Epithelial cell of proximal tubule (primary cell): ENCODE measurements at places on chromosomes 16 and 17. TPM values are rescaled to one million over a fixed set of nuclear protein-coding genes. Genes with fewer than 3 reads are reported as not detected.

The CRISPLD2 gene
- total RNA-seq, result 5.8 and 13.7 TPM in 2 replicates

GRCh38 chr16:12532871-12533610 is 270.6 kb downstream of the CPPED1 start:
- no peak for DNase-seq

GRCh38 chr17:855569-855968 is 73.4 kb downstream of the MRM3 start:
- no peak for DNase-seq

DNA sequence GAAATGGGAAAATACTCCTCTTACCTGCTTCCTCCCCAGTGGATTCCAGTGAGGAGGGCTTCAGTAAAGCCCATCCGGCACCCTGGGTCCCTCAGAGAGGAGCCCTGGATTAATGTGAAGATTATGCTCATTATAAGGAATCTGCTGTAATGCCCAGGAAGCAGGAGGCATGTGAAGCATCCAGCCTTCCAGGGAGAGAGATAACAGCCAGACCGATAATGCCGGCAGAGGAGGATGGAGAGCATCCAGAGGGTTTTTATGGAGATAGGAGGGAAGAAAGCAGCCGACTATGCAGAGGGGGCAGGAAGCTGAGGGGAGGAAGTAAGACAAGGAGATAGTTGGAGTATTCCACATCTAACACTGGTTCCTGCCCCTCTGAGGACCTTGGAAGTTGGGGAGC is 53.7 kb upstream of the TMEM132E start:
- DNase-seq, result no peak

GRCh38 chr17:78276098-78276887 is 44.9 kb downstream of the TMEM235 start:
- DNase-seq, result no peak

DNA sequence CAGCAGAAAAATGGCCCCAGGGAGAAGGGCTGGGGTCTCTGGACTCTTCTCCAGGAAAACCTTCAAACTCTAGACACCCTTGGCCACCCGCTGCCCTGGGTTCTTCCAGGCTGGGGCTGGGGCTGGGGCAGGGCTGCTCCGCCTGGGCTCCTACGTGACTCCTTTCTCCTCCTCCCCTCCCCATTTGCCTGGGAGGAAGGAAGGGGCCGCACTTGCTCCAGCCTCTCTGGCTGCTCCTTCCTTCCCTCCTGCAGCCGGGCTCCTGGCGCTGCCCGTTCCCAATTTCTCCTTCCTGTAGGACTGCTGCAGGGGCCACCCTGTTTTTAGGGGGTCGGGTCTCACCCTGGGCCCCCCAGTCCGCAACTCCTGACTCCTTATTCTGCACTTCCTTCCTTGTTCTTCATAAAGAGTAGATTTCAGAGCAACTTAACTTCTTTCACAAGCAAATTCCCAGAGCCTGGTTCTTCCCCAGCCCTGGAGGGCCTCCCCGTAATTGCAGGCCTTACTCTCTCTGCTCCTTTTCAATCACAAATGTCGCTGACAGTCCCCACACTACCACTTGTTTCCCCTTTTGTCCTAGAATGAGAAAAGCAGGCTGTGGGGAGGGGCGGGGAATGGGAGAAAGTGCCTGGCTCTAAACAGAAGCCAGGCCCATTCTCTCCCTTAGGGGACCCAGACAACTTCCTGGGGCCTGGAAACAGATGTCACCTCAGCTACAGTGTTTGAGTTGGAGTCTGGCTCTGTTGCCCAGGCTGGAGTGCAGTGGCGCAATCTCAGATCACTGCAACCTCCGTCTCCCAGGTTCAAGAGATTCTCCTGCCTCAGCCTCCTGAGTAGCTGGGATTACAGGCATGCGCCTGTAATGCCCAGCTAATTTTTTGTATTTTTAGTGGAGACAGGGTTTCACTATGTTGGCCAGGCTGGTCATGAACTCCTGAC is 137.8 kb downstream of the ENGASE start:
- no peak for DNase-seq

GRCh38 chr16:77960766-77961165 is 61.6 kb upstream of the CLEC3A start:
- no peak for DNase-seq

The GPR179 gene
- not detected in 2 replicates for total RNA-seq

The CCL7 gene
- total RNA-seq, result 0.17 TPM in 1 of 2 replicates, not detected in the other

DNA sequence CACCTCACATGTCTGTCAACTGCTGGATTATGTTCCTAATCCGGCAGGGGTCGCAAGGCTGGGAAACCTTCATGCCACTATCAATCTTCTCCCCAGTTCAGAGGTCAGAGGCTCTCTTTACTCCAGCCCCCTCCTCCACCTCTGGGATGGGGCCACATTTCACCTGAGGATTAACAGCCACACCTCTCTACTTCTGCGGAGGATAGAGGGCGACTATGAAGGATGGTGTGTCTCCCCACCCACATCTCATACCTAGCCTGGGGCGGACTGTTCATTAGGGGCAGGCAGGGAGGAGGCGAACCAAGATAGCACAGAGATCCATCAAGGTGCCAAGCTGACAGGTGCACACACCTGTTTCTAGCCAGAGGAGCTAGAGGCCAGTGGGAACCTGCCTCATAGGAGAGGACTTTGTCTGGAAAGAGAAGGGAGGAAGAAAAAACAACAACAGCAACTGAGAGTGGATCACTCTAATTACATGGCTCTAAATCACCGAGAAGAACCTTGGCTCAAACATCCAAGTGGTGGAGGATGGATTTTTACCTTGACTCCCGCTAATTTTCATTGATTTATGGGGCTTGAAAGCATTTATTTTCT is 41.9 kb upstream of the SKAP1 start:
- DNase-seq, result no peak

DNA sequence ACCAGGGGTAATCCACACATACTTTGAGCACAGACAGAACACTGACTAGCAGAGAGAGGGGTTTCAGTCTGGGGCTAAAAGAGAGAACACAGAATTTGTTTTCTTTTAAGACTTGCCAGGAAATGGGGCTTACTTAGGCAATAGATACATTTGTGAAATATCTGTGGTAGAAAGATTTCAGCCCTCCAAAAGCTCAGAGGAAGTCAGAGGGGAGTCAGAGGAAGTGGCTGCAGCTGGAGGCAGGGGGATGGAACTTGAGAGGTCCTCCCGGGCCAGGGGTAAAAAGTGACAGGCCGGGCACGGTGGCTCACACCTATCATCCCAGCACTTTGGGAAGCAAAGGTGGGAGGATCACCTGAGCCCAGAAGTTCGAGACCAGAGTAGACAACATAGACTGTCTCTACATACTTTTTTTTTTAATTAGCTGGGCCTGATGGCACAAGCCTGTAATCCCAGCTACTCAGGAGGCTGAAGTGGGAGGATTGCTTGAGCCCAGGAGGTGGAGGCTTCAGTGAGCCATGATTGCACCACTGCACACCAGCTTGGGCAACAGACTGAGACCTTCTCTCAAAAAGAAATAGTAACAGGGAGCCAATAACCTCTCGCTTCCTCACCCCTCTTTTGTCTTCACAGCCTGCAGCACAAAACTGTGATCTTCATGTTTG is 49.9 kb downstream of the NLRC5 start:
- DNase-seq, result no peak

GRCh38 chr17:2151358-2152033 is 96.6 kb downstream of the HIC1 start:
- DNase-seq, result no peak

GRCh38 chr17:29643817-29644160 is 21.1 kb upstream of the CORO6 start:
- no peak for DNase-seq
